HFFc6 (cell line): ENCODE measurements at places on chromosomes 6 and 20. TPM values are rescaled to one million over a fixed set of nuclear protein-coding genes. Genes with fewer than 3 reads are reported as not detected.

GRCh38 chr6:692356-692851 is 535 bp downstream of the EXOC2 start:
- DNase-seq = peak; percentile 30

PXDC1 gene
- total RNA-seq = 67.4 to 99.7 TPM (median 97.5 TPM) in 3 replicates

DNA sequence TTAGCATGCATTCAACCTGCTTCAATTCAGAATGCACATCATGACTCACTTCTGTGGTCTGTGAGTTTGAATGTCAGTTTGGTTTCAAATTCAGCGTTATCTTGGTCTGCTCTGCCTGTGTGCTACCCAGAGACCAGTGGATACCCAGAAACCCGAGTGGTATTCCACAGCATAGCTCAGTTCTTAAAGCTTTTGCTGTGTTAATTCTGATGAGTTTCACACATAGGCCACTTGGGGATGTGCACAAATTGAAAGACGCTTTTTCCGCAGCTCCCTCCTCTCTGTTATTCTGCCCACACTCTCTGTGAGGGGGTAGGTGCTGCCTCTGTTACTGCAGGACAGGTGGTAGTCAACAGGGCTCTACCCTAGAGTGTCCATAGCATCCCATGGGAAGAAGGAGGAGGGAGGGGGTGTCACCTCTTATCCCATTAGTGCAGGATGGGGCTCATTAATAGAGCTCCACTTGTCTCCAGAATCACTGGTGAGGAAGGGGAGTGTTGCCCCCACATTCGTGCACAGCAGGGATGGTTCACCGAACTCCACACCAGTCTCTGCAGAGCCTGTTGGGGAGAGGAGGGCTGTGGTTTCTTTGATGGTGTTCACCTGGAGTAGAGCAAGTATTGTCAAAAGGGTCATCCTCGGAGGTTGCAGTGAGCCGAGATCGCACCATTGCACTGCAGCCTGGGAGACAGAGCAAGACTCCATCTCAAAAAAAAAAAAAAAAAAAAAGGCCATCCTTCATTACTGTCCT is 29.2 kb upstream of the SDCBP2 start:
- no peak for DNase-seq

TFAP2A gene
- total RNA-seq = 74.0 to 88.9 TPM (median 88.0 TPM) in 3 replicates

- peak; percentile 33 for DNase-seq
Observed at GRCh38 chr6:30542915-30543314, 13.4 kb downstream of the GNL1 start.

GRCh38 chr6:156985309-156985708 is 208.1 kb downstream of the ARID1B start:
- DNase-seq = no peak

DNA sequence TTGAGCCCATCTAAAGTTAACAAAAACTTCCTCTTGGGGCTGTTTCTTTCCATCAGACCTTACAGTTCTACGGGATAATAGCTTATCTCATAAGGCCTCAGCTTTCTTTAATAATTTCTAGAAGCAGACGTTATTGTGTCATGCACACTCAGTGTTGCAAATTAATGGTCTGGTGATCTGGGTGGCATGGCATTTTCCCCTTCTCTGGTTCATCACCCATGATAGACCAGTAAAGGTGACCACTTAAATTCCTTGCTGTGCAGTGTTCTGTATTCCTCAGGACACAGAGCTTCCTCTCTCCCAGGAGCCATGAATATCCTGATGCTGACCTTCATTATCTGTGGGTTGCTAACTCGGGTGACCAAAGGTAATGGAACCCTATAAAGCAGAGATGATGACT is at the start of gene DEFB125:
TSS of gene DEFB125 (plus strand) at position 272 of the 400 bp plus-strand sequence. CDS start at position 310, 38 bp downstream.
- DNase-seq = no peak

C20orf204 gene
- total RNA-seq = 0.37 to 0.40 TPM (median 0.39 TPM) in 3 replicates

- peak; percentile 40 for DNase-seq
Observed at GRCh38 chr20:11432407-11432806, 485.3 kb upstream of the BTBD3 start.

LGSN gene
- not detected in 3 replicates for total RNA-seq

DNA sequence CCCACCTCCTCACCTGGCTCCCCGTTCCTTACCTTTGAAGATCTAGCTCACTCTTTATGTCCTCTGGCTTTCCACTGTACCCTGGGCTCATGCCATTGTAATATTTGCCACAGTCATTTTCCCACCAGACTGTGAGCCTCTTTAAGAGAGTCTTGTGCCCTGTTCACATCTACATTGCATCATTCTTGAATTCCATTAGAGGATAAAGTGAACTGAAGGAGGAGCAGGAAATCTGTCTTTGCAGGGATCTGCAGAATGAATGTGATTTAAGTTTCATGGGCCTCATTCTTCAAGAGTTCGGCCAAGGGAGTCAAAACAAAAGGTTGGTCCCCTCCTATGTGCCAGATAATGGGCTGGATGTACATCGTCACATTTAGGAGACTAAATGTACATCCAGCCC is 272.6 kb upstream of the CITED2 start:
- no peak for DNase-seq

DNA sequence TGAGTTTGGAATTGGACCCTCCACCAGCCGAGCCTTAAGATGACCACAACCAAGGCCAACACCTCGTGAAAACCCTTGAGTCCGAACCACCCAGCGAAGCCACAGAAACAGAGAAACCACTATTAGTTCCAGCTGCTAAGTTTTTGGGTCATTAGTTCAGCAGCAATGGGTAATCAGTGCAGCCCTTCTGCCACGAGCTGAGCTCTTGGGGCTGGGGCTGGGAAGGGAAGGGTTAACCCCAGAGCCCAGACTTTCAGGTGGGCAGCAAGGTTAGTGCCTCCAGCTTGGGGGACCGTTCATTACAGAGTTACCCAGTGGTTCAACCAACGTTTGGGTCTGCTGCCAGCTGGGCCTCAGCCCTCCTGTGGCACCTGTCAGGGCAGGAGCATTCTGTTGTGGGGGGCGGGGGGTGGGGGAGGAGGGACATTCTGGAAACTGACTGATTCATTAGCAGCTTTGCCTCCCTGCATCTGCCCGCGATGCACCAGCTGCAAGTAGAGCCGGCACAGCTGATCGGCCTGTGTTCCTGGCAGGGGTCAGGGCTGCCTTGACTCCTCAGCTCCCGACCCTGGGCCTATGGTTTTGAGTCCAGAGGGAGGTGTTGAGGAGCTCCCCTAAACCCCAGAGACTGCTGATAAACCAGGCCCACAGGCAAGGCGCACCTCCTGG is 52.7 kb downstream of the TGM2 start:
- no peak for DNase-seq

DNA sequence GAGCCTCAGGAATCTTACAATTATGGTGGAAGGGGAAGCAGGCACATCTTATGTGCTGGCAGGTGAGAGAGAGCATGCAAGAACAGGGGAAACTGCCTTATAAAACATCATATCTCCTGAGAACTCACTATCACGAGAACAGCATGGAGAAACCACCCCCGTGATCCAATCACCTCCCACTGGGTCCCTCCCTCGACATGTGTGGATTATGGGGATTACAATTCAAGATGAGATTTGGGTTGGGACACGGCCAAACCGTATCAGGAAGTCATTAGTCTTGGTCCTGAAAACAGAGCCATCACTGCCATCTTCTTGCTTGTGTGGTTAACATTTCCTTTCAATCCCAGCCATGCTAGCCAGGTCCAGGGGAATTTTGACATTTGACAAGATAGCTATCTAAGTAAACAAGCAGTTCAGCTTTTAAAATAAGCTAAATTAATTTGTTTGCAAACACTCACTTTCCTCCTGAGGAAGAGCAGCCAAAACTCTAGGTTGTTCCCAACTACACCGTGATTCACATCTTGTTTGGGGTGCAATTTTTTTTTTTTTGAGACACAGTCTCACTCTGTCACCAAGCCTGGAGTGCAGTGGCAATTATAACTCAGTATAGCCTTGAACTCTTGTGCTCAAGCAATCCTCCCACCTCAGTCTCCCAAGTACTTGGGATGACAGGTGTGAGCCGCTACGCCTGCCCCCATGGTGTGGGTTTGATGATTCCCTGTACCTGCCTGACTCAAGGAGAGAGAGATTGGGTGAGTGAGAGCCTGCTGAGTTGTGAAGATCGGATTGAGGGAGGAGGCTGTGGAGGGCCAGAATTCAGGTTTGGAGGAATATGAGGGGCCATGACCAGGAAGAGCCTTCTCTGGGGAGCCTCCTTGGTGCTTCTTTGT is 13.0 kb upstream of the PPP1R14C start:
- no peak for DNase-seq

GRCh38 chr6:107972413-107973096 is 14.5 kb upstream of the SEC63 start:
- no peak for DNase-seq

GRCh38 chr6:31180500-31180899 is 10.0 kb upstream of the POU5F1 start:
- no peak for DNase-seq

SRSF12 gene
- not detected in 3 replicates for total RNA-seq

OLIG3 gene
- total RNA-seq = not detected in 3 replicates

- DNase-seq = peak; percentile 77
Observed at GRCh38 chr6:148323344-148323743, 19.3 kb upstream of the SASH1 start.

DNA sequence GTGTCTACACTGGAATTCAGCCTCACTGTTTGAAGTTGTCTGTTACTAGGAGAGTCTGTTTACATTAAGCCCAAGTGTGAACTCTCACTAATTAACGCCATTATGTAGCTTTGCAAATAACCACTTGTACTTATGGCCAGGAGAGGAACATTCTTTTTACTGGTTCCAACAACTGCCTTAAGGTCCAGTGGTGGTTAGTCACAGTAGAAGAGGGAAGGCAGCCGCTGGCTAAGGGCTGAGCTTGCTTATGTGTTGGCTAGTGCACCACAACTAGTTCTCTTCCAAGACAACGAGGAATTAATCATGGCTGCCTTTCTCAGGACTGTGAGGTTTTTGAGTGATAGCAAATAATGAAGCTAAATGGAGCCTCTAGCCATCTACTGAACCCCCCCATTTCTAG is 14.9 kb upstream of the SLC22A23 start:
- no peak for DNase-seq

DNA sequence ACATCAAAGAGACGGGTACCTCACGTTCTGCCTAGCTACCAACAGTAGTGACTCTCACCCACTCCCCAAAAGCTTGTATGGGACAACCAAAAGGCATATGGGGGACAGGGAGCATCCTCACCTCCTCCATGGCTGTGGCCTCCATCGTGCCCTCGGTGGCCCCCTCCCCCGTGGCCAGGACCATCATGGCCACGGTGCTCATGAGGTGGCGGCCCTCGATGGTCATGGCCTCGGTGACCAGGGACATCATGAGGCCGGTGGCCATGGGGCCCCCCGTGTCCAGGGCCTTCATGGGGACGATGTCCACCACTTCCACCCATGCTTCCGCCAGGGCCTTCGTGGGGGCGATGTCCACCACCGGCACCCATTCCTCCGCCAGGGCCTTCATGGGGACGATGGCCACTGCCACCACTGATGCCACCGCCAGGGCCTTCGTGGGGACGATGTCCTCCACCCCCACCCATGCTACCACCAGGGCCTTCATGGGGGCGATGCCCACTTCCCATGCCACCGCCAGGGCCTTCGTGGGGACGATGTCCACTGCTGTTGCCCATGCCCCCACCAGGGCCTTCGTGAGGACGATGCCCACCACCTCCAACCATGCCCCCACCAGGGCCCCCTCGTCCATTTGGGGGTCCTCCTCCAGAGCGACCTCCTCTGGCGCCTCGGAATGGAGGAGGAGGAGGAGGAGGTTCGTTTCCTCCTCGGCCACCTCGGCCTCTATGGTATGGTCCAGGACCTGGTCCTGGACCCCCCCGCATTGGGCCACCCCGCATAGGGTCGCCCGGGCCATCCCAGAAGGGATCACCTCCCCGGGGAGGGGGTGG is 15.0 kb downstream of the PPP1R10 start:
- no peak for DNase-seq

- no peak for DNase-seq
Observed at GRCh38 chr20:46129955-46130481, 11.9 kb downstream of the CD40 start.

DNA sequence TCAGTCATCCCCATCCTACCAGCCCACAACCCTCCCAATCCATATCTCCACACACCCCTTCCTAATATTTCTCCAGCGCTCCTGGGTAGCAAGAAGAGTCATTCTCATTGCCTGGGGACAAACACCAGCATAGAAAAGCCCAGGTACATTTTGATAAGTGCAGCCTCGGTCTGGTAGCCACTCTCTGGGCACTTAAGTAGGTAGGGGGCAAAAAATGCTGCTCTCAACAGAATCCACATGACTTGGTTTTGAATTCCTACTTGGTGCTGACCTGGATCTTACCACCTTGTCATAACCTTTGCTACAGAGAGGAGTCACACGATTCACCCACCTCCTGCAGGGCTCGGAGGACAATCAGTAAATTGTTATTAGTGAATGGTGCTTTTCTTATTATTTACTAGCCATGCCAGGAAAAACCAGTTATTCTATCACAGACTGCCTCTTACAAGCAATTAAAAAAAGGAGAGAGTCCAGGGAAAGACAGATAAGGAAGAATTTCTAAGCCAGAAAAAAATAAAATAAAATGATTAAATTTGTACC is 249.1 kb downstream of the LY86 start:
- DNase-seq = no peak

LINC00237 gene
- not detected in 3 replicates for total RNA-seq
